SJSA1 (cell line): ENCODE measurements at places on chromosomes 12 and 14. TPM values are rescaled to one million over a fixed set of nuclear protein-coding genes. Genes with fewer than 3 reads are reported as not detected.

The RASSF8 gene
- total RNA-seq: 43.5 and 65.0 TPM in 2 replicates

The SSTR1 gene
- total RNA-seq: not detected in 2 replicates

The TEX22 gene
- total RNA-seq: 0.11 TPM in 1 of 2 replicates, not detected in the other

The DHH gene
- not detected in 2 replicates for total RNA-seq

The PTHLH gene
- total RNA-seq: 3.8 and 4.4 TPM in 2 replicates

GRCh38 chr12:19222558-19222957 lies 93.0 kb downstream of the PLEKHA5 start:
- no peak overlapping the region for H3K27ac ChIP-seq
- DNase-seq: no peak
- no peaks in the 10 kb centered on the region for H3K36me3 ChIP-seq
- H3K4me3 ChIP-seq: no peak overlapping the region
- H3K4me1 ChIP-seq: no peaks in the 10 kb centered on the region

DNA sequence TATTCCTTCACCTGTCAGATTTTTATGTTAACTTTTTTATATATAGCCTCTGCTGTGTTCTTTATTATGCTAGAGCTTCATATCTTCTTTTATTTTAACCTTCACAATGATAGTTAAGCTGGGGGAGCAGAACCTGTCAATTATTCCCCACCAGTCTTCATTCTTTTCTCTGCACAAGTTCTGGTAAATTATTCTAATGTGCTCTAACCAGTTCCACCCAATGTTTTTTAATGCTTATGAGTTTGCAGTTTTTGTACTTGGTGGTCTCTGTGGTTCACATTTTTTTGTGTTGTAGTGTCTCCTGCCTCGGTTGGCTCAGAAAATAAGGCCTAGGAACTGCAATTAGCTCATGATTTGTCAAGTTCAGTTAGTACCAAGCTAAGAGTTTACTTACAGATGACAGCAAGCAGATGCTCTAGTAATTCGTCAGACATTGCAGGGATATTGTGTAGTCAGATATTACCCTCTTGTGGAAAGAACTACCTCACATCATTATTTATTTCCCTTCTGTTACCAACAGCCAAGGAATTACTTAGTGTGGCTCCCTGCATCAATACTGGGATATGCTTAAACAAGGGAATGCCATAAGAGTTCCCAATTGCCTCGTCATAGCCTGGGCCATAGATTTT lies 14.5 kb downstream of the DYRK2 start:
- peaks cover 33% of the 10 kb centered on the region for H3K36me3 ChIP-seq
- H3K27ac ChIP-seq: peak overlapping the region; percentile 6
- DNase-seq: peak; percentile 69
- no peaks in the 10 kb centered on the region for H3K27me3 ChIP-seq

- no peak for DNase-seq
- no peaks in the 10 kb centered on the region for H3K27me3 ChIP-seq
- H3K4me1 ChIP-seq: peaks cover 20% of the 10 kb centered on the region
- no peaks in the 10 kb centered on the region for H3K36me3 ChIP-seq
- H3K27ac ChIP-seq: no peak overlapping the region
- H3K4me3 ChIP-seq: no peak overlapping the region
These were observed 228.8 kb downstream of the C12orf75 start for GRCh38 chr12:105559310-105559709.

GRCh38 chr12:58870595-58870994 lies 49.7 kb downstream of the LRIG3 start:
- no peak overlapping the region for H3K27ac ChIP-seq
- no peaks in the 10 kb centered on the region for H3K4me1 ChIP-seq
- peaks cover 59% of the 10 kb centered on the region for H3K36me3 ChIP-seq
- H3K27me3 ChIP-seq: no peaks in the 10 kb centered on the region
- DNase-seq: no peak
- no peak overlapping the region for H3K4me3 ChIP-seq

DNA sequence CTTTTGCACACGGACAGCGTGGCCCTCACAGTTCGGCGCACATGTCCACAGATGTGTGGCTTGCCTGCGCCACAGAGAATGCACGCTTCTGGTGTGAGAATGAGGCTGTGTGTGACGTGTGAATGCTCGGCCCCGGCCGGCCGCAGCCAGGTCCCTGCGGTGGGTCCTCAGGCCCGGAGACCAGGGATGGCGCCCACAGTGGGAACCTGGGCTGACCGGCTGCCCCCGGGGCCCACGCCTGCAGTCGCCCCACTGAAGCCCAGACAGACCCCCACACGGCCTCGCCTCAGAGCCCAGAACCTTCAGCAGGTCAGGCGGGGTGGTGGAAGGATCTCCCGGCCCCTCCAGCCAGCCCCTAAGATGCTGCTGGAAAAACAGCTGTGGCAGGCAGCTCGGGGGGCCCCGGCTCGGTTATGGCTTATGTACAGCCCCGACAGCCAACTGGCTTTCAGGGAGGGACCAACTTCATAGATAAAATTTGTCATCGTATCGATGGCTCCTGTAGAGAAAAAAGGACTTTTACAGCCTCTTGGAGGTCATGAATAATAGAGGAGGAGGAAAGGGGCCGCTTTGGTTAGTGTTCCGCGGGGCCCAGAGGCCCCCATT lies 4.5 kb upstream of the C14orf180 start:
- H3K36me3 ChIP-seq: no peaks in the 10 kb centered on the region
- H3K27ac ChIP-seq: no peak overlapping the region
- no peaks in the 10 kb centered on the region for H3K4me1 ChIP-seq
- peaks cover 24% of the 10 kb centered on the region for H3K27me3 ChIP-seq
- DNase-seq: no peak

DNA sequence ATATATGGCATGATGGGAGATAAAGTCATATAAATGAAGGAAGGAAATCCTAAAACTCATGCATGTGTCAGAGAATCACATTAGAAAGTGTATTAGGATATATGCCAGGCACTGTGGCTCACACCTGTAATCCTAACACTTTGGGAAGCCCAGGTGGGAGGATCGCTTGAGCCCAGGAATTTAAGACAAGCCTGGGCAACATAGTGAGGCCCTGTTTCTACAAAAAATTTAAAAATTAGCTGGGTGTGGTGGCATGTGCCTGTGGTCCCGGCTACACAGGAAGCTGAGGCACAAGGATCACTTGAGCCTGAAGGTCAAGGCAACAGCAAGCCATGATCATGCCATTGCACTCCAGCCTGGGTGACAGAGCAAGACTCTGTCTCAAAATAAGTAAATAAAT lies 130.3 kb upstream of the ARID2 start:
- no peak for DNase-seq
- no peak overlapping the region for H3K27ac ChIP-seq
- H3K4me1 ChIP-seq: no peaks in the 10 kb centered on the region
- no peak overlapping the region for H3K4me3 ChIP-seq
- H3K36me3 ChIP-seq: no peaks in the 10 kb centered on the region

DNA sequence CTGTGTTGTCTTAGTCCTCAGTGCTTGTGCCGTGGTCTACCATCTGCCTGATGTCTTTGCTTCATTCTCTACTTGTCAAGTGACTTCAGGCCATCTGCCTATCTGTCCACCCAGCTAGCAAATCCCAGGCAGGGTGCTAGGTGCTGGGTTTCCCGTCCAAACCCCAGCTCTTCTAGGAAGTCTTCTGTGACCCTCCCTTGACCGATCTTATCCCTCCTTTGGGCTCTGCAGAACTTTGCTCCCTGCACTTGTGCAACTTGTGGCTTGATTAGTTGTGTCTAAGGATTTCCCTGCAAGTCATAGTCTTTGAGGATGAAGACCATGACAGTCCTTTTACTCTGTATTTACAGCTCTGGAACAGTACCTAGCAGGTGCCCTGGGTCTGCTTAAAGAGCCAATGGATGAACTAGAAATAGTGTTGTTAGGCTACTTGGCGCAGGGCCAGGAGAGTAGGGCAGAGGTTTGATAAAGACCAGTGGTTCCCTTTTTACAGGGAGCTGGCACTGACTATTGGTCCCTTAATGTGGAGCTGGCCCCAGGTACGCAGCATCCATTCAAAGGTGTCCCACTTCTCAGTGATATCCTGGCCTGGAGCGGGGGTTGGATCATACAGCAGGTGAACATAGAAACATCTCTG lies 60.1 kb downstream of the ADCK1 start:
- no peaks in the 10 kb centered on the region for H3K27me3 ChIP-seq
- no peak overlapping the region for H3K27ac ChIP-seq
- peaks cover 8% of the 10 kb centered on the region for H3K4me1 ChIP-seq
- no peak for DNase-seq

DNA sequence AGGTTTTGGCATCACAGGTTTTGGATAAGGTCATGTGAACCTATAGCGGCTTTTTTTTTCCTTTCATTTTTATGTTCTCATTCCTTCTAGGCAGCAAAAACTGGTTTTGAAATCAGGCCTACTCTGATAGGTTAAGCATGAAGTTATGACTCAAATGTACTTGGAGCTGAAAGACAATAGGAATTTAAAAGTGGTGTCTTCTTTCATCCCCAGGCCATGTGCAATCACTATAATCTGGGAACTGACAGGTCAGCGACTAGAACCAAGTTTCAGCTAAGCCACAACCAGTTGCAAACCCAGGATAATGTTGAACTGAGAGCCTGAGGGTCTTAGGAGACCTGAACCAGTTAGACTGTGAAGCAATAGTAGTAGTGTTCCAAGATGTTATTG lies 74.3 kb downstream of the ANO6 start:
- H3K27ac ChIP-seq: no peak overlapping the region
- H3K4me1 ChIP-seq: peaks cover 6% of the 10 kb centered on the region
- 0 out of 2 replicates have a peak, but pooled peaks cover 3% of the 10 kb centered on the region for H3K36me3 ChIP-seq
- no peak for DNase-seq

DNA sequence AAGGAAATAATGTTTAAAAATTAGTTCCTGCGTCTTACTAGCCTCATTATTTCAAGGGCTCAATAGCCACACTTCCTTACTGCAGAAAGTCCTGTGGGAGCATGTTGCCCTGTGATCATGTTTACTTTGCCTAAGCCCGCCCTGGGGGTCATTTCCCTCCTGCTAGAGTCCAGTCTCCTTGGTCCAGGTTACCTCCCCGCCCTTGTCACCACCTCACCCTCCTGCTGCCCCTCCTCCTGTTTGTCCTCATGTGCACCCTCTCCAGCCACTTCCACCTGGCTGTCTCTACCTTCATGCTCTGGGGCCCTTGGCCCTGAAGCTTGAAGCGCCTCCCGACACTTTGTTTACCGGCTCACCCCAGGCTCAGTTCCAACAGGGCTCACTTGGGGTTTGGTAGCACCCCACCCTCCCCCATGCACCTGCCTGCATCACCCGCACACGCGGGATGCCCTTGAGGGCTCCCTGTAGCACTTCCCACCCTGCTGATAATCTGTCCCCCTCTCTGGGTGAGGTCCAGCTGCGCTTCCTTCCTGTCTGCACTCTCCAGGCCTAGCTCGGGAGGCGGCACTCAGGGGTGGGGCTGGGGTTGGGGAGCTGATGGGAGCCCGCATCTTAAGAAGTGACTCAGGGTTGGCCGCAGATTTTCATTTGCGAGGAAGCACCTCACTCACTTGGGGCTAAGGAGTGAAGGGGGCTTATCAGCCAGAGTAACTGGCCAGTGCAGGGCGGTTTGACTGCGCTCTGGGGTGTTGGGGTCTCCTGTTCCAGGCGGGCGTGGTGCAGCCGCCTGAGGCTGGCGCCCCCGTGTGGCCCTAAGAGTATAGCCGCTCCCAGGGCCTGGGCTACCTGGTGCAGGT lies 40.1 kb downstream of the SMIM41 start:
- H3K27me3 ChIP-seq: peaks cover 5% of the 10 kb centered on the region; the same call in 1 of the 2 replicates
- H3K36me3 ChIP-seq: no peaks in the 10 kb centered on the region
- H3K27ac ChIP-seq: no peak overlapping the region
- no peak for DNase-seq
- no peaks in the 10 kb centered on the region for H3K4me1 ChIP-seq
- no peak overlapping the region for H3K4me3 ChIP-seq
